ENCODE measurements at places on chromosomes 13 and 19.

DNA sequence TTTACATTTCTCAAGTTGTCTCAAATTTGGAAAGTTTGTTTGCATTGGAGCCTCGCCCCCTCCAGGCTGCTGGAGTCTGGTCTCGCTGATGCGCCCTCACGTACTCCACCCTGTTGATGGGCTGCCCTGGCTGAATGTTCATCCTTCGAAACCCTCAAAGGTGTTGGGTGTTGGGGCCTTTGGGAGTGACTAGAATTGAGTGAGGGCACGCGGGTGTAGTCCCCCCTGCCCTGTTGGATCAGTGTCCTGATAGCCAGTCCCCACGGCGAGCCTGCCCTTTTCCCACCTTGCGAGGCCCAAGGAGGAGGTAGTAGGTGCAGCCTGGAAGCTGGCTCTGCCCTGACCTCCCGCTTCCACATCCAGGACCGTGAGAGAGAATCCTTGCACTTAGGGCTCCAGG, 14.8 kb downstream of the TFDP1 start:
- DNase-seq = no peak

GRCh38 chr19:10416380-10417257, 3.7 kb upstream of the PDE4A start:
- peak; percentile 86 for DNase-seq

GRCh38 chr13:71880753-71881541, 13.9 kb upstream of the DACH1 start:
- no peak for DNase-seq

- DNase-seq = no peak
Measured at GRCh38 chr13:113628291-113629270, 29.4 kb downstream of the ATP4B start.

- no peak for DNase-seq
Measured at GRCh38 chr13:43730642-43731041, 56.1 kb downstream of the ENOX1 start.

DNA sequence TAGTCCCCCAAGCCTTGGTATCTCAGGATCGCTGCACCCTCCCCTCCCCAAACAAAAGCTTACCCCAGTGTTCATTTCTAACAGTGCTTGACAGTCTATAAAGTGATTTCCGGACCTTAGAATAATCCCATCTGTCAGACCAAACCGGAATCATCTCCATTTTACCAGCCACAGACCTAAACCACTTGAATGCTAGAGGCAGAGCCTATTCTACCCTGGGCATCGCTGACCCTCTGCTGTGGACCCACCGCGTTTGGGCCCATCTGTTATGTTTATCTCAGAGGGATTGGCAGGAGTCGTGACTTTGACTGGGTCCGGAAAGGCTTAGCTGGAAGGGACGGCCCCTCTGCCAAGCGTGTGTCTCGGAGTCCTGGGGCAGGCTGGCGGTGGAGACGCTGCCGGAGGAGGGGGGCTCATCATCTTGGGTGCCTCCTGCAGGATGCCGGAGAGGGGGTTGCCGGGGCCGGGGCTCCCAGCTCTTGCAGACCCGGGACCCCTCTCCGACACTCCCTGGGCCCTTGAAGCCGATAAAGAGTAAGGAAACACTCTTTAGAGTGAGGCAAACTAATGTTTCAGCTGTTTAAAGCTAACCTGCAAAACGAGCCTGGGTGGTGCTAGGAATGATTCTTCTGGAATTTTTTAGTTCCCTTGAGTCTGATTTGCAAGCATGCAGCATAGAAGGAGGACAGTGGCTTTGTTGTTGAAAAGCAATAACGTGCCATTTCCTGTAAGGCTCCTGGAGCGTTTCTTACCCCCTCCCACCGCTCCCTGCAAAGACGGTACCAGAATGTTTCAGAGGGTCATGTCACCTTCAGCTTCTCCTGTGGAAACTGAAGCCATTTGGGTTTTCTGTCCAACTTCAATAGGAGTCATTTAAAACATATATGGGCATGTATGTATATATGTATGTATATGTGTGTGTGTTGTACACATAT, 1.3 kb downstream of the SLC25A42 start:
- peak; percentile 34 for DNase-seq

- no peak for DNase-seq
Measured at GRCh38 chr13:58792854-58793253, 1161.3 kb downstream of the PCDH17 start.

DNA sequence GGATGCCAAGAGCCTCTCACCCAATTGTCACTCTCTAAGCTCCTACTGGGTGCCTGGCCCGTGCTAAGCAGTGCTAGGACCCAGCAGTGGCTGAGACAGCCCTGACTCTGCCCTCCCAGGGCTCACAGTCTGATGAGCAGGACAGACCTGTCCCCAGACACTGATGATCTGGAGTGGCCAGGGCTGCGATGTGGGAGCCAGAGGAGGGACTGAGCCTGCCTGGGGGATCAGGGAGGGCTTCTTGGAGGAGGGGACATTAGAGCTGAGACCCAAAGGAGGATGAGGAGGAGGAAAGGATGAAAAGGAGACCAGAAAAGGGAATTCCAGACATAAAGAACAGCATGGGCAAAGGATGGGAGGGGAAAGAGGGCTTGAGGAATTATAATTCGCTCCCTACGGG, 6.6 kb downstream of the ERCC1 start:
- DNase-seq = no peak

GRCh38 chr13:110637747-110638146, 22.4 kb downstream of the NAXD start:
- no peak for DNase-seq

GRCh38 chr13:27226991-27227390, 24.4 kb upstream of the RPL21 start:
- DNase-seq = no peak

GRCh38 chr13:73365252-73365651, 306.4 kb downstream of the KLF5 start:
- DNase-seq = no peak

- no peak for DNase-seq
Measured at GRCh38 chr19:42154471-42155323, 22.5 kb upstream of the POU2F2 start.

DNA sequence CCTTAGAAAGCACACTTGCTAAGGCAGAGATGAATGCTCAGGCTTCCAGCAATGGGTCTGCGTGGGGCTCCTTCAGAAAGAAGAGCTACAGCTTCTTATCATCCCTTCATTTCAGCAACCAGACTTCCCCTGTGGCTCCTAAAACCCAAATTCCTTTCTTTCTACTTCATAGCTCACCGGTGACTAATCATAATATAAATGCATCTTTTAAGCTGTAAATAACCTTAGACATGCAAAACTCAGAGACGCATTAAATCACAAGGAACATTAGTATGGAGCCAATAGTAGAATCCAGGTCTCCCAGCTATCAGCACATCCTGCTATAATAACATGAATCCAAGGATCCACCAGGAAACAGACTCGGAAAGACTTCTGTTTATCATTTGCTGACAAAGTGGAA, 375.6 kb downstream of the COG6 start:
- no peak for DNase-seq

- DNase-seq = peak; percentile 71
Measured at GRCh38 chr19:13163609-13164342, 13.6 kb downstream of the IER2 start.

- DNase-seq = peak; percentile 70
Measured at GRCh38 chr19:40523322-40524047, 53.2 kb upstream of the SHKBP1 start.

- peak; percentile 78 for DNase-seq
Measured at GRCh38 chr19:6737873-6738786, 750 bp upstream of the GPR108 start.

DNA sequence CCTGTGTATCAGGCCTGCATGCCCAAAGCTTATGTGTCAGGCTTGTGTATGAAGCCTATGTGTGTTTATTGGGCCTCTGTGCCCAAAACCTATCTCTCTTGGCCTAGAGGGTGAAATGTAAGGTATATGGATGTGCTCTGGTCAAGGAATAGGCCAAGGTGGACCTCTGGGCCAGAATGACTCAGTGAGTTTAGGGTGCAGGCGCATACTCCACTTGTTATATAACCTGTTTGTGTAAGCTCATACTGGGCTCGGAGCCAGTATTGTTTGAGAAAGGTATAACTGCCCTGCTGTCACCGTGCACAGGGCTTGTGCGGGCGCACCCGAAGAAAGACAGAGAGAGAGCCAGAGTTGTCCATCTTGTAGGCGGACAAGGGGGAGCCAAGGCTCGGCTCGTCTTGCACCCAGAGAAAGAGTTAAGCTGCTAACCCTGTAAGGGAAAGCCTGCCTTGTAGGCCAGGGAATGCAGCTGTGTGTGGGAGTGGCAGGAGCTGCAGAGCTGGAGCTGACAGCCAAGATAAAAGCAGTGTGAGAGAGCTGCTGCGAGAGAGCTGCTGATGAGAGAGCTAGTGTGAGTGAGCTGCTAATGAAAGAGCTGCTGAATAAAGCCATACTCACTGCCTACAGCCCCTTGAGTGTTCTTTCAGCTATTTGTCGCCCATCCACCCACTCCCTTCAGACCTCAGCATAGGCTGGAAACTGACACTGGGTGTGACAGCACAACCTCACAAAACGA, 43.4 kb upstream of the N4BP2L1 start:
- DNase-seq = no peak

DNA sequence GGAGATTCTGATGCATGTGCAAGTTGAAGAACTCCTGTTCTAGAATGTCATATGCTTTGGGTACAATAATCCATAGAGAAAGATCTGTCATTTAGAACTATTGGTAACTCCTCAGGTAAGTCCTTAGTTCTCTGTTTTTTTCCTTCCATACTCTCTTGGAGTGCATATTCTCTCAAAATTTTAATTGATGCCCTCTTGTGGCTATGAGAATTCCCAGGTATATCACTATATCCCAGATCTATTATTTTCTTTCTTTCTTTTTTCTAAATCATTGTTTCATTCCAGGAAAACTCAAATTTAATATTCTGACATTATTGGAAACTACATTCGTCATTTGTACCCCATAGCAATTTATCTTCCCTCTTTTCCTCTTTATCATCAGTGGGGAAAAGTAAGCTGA, 485.4 kb downstream of the KLF5 start:
- no peak for DNase-seq
